ENCODE measurements at places on chromosomes 1 and 21. TPM values are rescaled to one million over a fixed set of nuclear protein-coding genes. Genes with fewer than 3 reads are reported as not detected.

DNA sequence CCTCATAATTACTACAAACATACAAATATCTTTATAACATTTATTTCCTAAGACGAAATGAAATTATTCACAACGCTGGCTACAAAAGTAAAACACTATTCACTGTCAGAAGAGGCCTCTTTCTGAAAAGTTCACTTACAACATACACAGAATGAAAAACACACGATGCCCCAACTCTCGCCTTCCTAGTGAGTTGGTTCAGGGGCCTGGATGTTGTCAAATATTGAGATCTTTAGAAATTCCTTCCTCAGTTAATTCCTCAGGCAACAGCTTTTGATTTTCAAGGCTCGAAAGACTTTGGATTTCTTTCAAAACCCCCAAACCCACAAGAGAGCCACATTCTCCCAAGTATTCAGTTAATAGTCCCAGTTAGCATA lies 14.2 kb upstream of the KCNE1 start:
- DNase-seq = no peak

- DNase-seq = no peak
Measured at GRCh38 chr21:45791562-45792418, 148.3 kb downstream of the PCBP3 start.

KRTAP12-2 gene
- total RNA-seq = not detected

DNA sequence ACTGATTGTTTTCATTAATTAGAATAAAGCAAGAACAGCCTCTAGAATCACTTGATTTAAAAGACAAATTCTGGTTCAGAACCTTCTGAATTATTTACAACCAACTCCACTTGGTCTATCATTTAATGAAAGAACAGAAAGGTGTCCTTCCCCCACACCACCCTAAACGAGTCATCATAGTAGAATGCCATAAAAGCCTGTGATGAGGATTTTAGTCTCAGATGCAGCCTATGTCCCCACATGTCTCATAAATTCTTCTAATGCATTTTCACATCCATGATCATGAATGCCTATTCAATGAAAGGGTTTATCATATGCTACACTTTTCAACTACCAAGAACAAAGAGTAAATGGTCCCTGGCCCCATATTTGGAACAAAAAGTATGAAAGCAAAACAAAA lies 508.1 kb downstream of the DPYD start:
- no peak for DNase-seq

ANKRD34A gene
- total RNA-seq = 0.65 TPM

MRPS6 gene
- total RNA-seq = 26.2 TPM

HAPLN2 gene
- not detected for total RNA-seq

GRCh38 chr1:201713086-201713810 lies 115.7 kb upstream of the IPO9 start:
- DNase-seq = peak; percentile 62

- DNase-seq = no peak
Measured at GRCh38 chr1:172724765-172725613, 66.1 kb downstream of the FASLG start.

GPR89B gene
- 8.5 TPM for total RNA-seq

DNA sequence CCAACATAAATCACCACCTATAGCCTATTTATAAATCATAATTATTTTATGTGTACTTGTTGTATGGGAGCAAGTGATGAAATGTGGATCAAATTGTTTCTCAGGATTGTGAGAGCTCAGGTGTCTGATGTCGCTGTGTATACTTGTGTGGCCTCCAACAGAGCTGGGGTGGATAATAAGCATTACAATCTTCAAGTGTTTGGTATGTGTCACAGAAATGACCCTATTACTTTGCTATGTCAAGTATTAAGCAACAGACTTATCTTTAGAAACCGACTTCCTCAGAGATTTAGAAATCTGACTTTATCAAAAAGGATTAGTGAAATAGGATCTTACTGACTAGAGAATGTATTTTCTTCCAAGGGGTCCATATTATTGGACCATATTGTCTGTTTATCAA lies 280.9 kb downstream of the TPR start:
- DNase-seq = no peak

DNA sequence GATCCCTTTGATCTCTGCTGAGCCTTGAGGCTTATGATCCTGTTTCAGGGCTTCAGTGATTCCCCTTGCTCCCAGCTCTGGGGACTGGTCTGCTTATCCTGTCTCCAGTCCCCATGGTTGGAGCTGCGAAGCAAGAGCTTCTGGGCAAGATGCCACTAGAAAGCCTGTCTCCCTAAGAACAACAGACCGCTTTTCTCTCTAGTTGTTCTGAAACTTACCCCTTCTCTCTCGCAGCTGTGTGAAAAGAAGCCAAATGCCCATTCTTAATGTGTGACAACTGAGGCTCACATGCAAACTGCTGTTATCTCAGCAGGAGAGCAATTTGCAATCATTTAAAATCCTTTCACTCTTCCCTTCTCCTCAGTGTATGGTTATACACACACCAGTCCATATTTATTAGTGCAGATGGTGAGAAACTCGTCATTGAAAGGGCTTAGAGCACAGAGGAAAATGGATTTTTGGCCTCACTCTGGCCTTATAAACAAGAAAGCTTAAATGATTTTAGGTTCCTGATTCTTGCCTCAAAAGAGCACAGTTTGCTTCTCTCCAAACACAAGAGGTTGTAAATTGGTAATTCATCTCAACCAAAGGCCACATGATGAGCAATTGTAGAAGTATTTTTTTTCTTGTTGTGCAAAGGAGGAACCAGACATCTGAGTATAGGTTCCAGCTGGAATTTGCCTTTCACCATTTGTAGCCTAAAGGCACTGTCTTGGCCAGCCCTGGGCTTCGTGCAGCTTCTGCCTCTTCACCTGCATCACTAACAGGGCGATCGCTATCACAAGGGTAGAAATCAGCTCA lies 179.2 kb upstream of the LMO4 start:
- DNase-seq = no peak

DNA sequence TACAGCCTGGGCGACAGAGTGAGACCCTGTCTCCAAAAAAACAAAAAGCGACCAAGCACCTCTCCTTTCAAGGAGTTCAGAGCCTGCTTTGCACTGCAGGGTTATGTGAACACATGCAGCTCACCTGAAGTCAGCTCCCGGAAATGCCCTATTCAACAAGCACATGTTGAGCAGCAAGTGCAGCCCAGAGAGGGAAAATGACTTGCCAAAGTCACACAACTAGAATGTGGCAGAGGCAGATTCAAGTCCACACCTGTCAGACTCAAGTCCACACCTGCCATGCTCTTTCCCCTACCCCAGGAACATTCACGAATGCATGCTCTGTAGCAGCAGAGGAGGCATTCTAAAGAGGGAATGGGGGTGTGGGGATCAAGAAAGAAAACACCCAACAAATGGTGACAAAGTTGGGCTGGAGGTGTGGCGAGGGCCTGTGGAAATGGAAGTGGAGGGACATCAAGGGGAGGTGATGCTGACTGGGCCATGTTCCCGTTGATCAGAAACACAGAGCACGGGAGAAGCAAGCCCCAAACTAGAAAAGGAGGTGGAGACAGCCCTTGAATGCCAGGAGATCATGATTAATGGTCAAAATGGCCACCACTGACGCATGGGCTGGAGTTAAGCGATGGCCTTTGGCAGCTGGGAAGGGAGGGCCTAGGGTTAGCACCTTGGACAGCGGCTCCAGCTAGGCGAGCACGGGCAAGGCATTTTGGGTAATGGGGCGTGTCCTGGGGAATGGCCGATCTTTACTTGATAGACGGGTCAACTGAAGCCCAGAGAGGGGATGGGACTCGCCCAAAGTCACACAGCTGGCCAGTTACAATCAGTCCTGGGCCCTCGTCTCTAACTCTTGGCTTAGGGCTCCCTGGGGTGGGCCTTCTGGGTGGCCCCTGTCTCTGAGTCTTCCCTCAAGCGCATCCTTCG lies 21.5 kb downstream of the RAP1GAP start:
- DNase-seq = no peak

All from left lobe of liver (tissue), 2 donors.